ENCODE measurements at places on chromosomes 13 and 19.

DNA sequence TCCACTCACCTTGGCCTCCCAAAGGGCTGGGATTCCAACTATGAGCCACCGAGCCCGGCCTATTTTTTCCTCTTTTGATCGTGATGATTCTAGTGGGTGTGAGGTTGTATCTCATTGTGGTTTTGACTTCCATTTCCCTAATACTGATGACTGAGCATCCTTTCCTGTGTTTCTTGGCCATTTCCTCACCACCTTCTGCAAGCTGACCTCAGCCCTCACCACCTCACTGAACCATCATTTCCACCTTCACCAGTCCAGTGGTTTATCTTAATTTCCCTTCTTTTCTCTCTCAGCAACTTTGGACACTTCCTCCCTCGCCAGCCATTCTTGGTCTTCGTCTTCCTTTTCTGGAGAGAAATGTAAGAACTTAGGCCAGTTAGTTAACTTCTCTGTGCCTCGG lies 13.0 kb upstream of the BICRA start:
- DNase-seq, result no peak

- DNase-seq, result peak; percentile 29
These were observed 14.8 kb upstream of the FCGBP start for GRCh38 chr19:39949026-39949747.

DNA sequence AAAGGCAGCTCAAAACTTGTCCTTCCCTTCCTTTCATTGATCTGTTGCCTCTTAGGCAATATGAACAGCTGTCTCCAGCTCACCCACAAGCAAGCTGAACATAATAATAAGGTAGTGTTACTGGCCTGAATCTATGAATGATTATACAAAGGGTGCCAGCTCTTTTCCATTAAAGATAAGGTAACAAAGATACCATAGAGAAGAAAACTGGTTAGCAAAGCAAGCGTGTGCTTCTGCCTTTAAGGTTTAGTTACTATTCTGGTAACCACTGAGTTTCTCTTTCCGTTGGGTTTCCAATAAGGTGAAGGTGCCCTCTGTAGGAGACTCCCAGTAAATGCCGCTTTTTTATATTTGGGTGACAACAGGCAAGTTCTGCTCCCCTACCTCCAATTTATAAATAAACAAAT lies 12.1 kb upstream of the DACH1 start:
- no peak for DNase-seq

GRCh38 chr13:75264611-75265010 lies 217.4 kb downstream of the TBC1D4 start:
- no peak for DNase-seq

GRCh38 chr13:99471221-99472121 lies 29.8 kb upstream of the TM9SF2 start:
- no peak for DNase-seq

DNA sequence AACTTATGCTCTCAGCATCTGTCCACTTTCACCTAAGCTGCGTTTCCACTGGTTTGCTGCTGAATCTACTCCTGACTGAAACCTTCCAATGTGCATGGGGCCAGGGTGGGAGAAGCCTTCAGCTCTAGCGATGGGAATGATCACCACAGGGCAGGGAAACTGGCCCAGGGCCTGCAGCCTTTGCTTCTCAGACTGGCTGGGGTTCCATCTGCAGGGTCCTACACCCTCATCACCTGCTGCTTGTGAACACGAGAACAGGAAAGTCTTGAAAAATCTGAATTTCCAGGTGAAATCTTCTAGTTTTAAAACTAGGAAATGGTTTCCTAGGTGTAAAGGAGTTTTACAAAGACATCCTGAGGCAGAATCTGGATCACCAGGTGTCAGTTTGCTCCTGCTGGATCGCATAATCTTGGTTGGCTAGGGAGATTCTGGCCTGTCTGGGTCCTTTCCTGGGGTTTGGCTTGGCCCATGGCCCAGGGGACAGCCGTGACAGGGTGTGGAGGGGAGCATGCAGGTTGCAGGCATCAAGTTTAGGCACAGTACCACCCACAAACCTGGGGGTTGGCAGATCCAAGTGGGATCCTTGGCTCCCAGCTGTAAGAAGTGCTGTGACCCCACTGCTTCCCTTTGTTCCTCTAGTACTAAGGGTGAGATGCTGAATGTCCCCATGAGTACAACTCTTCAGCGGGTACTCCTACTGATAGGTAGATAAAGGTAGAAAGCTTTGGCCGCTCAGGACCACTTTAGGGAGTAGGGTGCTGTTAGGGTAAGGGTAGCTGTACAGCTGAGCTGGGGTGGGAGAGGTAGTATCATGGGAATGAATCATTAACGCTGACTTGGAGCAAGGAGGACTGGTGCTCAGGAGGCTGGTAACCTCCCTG lies 1.8 kb upstream of the UBE2M start:
- DNase-seq, result peak; percentile 39

DNA sequence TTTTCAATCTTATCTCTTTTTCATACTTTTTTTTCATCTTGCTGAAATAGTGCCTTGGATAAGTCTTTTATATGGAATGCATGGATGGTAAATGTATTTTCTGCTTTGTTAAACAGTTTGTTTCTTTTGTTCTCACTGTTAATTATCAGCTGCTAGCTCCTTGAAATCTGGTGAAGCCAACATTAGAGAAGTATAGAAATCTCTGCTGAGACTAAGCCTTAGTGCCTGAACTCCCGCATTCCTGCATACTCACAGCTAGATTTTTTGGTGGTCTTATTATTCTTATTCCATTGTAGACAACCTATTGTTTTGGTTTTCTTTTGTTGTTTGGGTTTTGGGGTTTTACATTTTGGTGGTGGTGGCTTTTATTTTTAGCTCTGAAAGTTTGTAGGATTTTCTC lies 48.4 kb downstream of the DNAJC15 start:
- no peak for DNase-seq

All from activated T-cell treated with anti-CD3 and anti-CD28 coated beads, Interleukin-2, amount 50 U/mL, for 24 hours (primary cell).